GM04503 (cell line): ENCODE measurements at places on chromosomes 1 and 21.
A peak's percentile ranks its signal among the peaks of the same experiment; 100 is the strongest.

DNA sequence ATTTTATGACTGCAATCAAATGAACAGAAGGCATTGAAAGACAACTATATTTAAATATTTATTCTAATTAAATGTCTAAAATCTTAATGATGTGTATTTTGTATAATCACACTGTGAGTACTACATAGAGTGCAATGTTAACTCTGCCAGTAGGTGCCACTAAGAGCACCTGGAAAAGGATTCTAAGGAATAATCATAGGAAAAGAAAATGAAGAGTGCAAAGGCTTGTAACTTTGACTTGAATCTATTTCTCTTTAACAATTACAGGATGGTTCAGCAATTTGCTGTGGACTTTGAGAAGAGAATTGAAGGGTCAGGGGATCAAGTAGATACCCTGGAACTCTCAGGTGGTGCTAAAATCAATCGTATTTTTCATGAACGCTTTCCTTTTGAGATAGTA is 200.4 kb downstream of the DNM3 start:
- DNase-seq = no peak

DNA sequence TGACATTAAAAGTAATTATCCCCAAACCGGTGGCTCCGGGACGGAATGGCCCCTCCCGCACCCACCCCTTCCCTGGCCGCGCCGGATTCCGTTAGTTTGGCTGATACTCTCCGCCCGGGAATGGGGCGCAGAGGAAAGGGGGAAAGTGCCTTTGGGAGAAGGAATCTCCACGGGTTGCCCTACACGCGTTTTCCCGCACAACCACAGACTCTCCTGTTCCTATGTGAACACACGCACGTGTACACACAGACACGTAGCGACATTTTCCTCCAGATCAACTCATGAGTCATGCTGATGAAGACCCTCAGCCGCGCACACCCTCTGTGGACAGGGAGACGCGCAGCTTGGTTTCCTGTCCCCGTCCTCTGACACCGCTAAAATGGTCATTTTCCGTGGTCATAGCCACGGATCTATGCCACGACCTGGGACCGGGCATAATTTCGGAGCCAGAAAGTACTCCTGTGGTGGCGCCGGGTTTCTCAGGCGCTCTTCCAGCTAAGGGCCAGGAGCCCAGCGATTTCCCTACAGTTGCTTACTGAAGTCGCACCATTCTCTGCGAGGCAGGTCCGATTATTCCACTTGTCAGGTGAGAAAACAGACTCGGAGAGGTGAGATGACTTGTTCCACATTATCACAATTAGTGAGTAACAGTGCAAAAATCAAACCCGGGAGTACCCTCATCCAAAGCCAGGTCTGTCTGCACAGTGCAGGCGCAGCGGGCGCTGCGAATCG is 4.0 kb upstream of the DMRTA2 start:
- DNase-seq = no peak

DNA sequence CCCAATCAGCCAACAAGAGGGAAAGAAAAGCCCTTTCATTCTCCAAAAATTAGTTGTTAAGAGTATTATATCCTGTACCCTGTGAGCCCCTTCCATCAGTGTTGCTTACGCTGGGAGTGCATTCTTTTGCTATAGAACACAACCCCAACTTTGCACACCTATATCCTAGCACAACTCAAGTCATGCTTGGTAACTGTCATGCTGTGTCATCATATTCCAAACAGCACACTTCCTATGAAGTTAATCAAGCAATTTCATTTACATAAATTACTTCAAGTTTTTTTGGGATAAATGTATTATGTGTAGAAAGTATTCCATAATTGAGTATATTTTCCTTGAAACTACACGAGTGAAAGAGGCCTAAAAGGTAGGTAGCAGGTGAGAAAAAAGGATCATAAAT is 20.0 kb downstream of the FUBP1 start:
- no peak for DNase-seq

GRCh38 chr21:34199121-34199910 is 125.9 kb downstream of the MRPS6 start:
- no peak for DNase-seq

GRCh38 chr1:242162140-242162539 is 163.2 kb upstream of the MAP1LC3C start:
- no peak for DNase-seq

GRCh38 chr1:177944016-177944949 is 25.6 kb downstream of the SEC16B start:
- DNase-seq = no peak

- DNase-seq = no peak
Measured at GRCh38 chr21:45043541-45044020, 30.8 kb upstream of the ADARB1 start.

DNA sequence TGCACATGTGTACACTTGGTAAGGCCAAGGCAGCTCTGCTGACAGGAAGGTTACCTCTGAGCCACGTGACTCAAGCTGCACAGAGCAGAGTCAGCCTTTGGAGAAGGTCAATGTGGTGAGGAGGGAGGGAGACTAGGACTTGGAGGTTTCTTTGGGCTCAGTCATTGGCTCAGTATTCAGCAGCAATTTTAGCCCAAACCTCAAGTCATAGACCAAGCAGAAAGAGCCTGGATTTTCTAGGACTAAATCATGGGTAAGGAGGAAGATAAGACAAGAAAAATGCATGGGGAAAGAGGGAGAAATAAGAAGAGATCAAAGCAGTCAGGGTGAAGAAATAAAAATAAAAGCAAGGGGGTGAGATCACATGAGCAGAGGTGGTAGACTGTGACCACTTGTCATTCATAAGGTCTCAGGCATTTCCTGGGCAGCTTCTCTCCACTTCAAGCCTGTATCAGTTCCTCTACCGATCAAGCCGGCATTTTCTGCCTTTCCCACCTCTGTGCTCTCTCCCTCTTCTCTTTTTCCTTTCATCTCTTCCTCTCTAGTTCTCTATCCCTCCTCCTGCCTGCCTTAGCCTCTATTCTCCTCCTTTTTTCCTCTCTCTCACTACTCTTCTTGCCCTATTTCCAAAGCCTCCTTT is 51.7 kb upstream of the DUSP10 start:
- no peak for DNase-seq

- no peak for DNase-seq
Measured at GRCh38 chr21:27036736-27037301, 69.9 kb upstream of the ADAMTS5 start.

GRCh38 chr1:31222176-31222575 is 17.5 kb downstream of the NKAIN1 start:
- DNase-seq = no peak

GRCh38 chr1:38063616-38064015 is 17.0 kb upstream of the POU3F1 start:
- DNase-seq = no peak

DNA sequence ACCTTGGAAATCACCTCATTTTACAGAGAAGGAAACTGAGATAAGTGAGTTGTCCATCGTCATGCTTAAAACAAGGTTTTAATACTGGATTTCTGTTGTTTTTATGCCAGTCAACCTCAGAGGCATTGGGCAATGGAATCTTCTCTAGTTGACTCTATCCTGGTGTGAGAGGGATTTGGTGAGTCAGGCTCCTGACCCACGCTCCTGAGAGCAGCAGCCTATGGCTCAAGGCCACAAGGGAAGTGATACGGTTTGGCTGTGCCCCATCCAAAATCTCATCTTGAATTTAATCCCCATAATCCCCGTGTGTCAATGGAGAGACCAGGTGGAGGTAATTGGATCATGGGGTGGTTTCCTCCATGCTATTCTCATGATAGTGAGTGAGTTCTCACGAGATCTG is 90.1 kb downstream of the TLR5 start:
- DNase-seq = peak; percentile 14

- DNase-seq = no peak
Measured at GRCh38 chr1:110227774-110228173, 17.7 kb downstream of the KCNC4 start.

DNA sequence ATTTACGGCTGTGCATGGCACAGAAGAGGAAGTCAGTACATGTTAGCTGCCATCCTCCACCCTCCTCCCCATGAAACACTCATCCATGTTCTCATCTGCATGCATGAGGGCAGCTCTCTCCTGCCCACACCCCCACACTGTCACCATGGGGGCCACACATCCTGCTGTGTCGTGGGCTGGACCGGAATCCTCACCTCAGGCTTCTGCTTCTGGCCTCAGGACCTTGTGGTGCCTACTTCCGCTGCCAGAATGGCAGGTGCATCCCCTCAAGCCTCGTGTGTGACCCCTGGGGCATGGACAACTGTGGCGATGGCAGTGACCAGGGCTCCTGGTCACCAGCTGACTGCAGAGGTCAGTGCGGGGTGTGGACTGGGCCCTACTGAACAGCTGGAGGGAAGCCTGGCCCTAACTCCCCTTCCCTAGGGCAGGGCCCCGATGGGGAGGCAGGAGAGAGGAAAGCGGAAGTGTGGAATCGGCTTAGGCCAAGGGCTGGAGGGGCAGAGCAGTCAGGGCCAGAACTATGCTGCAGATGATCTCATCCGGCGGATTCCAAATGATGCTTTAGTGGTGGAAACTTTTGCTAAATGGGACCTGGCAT is 3.8 kb downstream of the LDLRAD2 start:
- no peak for DNase-seq

- no peak for DNase-seq
Measured at GRCh38 chr1:22222723-22223122, 79.8 kb upstream of the WNT4 start.

GRCh38 chr21:37668462-37669239 is 247.6 kb downstream of the KCNJ6 start:
- no peak for DNase-seq

- DNase-seq = no peak
Measured at GRCh38 chr1:23184212-23184934, 15.7 kb upstream of the LUZP1 start.

GRCh38 chr1:1157914-1158710 is 15.6 kb upstream of the TTLL10 start:
- DNase-seq = no peak

DNA sequence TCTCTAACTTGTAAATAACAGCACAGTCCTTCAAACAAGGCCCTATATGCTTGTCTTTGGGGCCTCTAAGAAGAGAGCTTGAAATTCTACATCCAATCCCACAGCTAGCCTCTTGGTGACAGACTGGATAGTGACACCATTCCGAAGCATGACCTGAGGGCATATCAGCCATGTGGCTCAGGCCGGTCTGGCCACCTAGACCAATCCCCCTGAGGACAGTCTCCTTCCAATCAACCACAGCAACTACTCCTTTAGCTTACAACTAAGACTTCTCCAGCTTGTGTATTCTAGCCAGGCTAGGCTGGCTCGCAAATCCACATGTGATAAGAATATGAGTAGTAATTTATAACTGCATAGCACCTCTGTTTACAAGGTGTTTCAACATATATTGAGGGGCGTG is 14.0 kb downstream of the BCAR3 start:
- no peak for DNase-seq

DNA sequence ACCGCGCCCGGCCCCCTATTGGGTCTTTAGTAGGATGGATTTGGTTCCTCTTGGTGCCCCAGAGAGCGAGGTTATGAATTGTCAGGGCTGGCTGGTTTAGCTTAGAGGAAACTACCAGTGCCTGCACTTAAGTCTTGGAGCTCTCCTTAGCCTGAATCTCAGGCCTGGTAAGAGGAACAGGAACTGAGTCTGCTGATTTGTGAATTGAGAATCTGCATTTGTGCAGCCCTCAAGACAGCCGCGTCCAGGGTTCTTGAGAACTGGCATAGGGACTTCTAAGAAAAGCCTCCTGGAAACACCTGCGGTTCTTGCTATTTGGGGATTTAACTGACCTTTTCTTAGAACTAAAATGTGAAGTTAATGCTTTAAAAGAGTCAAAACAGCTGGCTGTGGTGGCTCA is 1.7 kb downstream of the NECAP2 start:
- no peak for DNase-seq

DNA sequence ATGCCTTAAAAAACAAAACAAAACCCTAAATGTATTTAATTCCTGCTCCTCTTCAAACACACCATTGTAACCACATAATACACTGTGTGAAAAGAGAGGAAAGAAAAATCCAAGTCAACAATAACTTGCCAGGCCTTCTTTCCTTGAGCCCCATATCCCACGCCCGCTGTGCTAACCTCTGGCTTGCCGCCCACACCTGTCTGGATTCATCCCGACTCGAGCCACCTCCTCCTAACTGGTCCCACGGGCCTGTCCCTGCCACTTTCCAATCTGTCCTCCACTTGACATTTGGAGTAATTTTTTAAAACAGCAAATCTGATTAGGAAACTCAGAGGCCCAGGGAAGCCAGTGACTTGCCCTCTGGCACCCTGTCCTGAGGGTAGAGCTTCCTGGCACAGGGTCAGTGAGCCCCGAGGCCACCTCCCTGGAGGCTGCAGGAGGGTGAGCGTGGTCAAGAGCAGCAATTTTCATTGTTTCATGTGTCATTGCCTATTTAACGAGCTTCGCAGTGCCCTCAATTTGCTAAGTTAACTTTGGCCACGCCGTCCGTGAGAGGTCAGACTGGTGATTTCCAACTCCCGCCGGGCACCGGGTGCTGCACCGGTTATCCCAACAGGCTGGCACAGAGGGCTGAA is 54.1 kb downstream of the B3GALT5 start:
- no peak for DNase-seq

- no peak for DNase-seq
Measured at GRCh38 chr1:220367833-220368232, 95.6 kb upstream of the RAB3GAP2 start.

DNA sequence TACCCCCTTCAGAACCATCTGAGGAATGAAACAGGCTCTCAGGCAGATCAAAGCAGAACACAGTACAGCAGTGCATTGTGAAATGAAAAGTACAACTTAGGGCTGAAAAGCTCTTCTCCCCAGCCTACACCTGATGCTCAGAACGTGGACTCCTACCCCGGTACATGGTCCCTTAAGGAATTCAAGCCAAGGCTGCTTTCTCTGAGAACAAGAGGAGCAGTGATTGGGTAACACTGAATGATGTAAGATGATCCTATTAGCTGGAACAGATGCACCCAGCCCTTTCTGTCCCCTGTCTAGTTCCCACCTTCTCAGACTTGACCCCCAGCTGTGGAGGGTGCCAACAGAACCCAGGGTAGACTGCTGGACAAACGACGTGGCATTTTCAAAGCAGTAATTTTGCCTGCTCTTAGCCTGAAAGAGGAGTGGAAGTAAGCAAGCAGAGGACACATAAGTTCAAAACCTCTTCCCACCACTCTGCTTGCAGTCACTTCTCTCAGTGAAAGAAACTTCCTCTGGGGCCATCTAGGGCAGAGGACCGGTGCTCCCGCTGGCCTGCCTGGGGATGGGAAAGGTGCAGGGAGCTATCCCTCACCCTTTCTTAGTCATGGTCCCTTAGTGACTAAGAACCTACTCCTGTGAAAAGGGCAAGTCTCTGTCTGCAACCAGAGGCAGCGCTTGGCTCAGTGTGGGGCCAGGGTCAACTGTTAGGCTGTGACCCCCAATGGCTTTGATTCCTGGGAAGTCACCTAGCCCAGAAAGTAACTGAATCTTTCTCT is 72.7 kb downstream of the TRABD2B start:
- no peak for DNase-seq
